ENCODE measurements at places on chromosomes 5 and 9.

DNA sequence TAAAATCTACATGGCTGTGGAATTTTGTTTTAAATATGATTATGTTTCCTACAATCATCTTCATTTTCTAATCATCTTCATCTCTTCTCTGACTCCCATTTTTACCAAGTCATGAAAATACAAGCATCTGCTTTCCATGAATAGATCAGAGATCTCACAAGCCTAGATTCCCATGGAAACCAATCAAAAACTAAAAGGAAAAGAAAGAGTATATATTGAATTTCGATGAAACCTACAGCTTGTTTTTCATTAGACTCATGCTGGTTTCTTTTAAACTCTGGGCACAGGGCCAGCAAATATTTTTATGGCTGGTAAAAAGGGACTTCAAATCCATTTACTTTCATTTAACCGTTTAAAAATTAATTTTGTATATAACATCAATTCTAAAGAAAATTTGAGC is 51.2 kb downstream of the INVS start:
- no peak for DNase-seq

- DNase-seq, result no peak
Observed at GRCh38 chr5:63500242-63500641, 462.0 kb downstream of the HTR1A start.

DNA sequence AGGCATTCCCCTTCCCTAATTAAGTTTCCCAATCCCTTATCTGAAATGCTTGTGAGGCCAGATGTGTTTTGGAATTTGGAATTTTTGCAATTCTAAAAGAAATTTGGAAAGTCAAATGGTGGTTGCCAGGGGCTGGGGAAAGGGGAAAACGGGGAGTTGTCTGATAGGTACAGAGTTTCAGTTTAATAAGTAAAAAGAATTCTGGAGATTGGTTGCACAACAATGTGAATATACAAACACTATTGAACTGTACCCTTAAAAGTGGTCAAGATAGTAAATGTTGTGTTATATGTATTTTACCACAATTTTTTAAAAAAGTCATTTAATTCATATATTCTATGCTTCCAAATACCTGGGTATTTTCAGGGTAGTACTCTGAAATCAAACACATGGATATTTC is 154.5 kb downstream of the ADAMTS12 start:
- no peak for DNase-seq

DNA sequence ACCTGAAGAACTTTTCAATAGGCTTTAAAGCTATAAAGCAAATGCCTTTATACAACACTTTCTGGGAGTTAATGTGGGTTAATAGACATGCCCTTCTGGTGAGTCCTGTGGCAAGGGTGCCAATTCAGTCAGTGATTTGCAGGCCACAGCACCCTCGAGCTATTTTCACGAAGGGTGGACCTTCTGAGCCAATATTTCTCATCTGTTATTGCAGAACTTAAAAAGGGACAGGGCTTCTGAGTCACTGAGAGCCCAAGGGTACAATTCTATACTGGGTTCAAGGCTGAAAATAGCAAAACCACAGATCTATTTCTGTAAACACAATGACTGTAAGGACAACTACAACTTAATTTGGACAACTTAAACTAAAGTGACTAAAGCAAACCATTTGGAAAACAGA is 92.8 kb downstream of the GABRG2 start:
- DNase-seq, result no peak

DNA sequence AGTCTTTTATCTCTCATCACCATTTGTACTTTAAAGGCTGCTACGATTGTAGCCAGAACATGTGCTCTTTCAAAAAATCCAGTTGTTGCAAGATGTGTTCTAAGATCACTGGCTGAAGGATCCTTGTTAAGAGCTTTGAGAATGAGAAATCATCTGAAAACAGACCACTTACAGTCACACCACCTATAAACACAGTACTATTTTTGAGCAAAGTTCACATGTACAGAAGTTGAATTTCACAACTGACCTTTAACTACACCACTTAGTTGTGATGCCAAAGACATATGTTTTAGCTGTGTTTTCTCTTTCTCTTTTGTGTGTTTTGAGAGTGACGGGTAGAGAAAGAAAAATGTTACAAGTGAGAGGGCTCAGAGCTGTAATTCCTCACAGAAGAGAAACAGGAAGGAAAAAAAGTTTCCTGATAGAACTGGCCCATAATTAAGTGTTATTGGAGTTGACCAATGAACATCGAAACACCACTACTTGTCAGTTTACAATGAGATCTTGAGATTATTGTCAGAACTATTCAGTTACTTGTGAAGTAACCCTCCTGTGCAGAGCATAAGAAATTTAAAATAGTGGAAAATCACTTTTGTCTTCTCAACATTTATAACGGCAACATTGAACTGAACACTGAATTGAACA is 245.4 kb downstream of the MLLT3 start:
- no peak for DNase-seq

DNA sequence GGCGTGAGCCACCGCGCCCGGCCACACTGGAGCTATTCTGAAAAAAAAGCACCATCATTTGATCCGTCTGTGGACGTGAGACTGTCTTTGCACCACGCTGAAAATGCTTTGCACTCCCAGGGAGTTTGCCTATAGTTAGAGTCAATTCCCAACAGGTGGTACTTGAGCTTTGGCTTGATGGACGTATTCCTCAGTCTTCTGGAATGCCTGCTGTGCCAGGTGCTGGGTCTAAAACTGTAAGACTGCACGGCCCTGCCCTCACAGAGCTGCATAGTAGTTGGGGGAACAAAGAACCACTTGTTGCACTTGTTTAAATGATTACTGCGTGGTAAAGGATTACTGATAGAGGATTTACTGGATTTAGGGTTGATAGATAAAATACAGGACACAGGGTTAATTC is 3.4 kb upstream of the CCNO start:
- no peak for DNase-seq

DNA sequence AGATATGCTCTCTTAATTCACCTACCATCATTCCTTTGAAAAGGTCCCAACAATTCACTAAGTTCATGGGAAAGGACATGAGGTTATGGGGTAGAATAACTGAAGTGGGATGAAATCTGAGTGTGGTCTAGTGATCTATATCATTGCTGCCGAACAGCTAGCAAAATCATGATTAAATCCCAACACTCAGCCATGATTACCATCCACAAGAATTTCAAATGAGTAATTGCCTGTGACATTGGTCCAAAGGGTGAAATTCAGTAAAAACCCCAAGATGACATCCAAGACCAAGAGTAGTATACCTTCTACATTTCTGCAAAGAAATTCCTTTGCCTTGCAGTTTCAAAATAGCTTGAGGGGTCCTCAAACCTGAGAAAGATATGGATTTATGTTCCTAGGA is 225.6 kb downstream of the SPOCK1 start:
- no peak for DNase-seq

DNA sequence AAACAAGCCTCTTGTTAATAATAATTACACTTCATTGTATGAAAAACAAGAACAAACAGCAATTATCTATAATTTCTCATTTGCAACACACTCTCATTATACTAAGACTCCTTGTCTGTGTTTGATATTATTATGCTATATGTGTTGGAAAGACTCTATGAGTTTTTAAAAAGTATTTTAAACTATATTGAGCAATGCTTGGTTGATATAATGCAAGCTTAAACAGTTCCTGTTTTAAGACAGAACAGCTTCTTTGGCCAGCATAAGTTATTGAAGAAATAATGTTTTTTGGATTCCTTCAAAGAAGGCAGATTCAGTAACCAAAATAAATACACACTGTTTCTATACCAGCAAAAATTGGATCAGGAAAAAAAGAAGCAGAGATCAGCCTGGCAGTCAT is 871.4 kb downstream of the MAT2B start:
- no peak for DNase-seq

- no peak for DNase-seq
Observed at GRCh38 chr9:27880635-27881034, 307.4 kb upstream of the C9orf72 start.

DNA sequence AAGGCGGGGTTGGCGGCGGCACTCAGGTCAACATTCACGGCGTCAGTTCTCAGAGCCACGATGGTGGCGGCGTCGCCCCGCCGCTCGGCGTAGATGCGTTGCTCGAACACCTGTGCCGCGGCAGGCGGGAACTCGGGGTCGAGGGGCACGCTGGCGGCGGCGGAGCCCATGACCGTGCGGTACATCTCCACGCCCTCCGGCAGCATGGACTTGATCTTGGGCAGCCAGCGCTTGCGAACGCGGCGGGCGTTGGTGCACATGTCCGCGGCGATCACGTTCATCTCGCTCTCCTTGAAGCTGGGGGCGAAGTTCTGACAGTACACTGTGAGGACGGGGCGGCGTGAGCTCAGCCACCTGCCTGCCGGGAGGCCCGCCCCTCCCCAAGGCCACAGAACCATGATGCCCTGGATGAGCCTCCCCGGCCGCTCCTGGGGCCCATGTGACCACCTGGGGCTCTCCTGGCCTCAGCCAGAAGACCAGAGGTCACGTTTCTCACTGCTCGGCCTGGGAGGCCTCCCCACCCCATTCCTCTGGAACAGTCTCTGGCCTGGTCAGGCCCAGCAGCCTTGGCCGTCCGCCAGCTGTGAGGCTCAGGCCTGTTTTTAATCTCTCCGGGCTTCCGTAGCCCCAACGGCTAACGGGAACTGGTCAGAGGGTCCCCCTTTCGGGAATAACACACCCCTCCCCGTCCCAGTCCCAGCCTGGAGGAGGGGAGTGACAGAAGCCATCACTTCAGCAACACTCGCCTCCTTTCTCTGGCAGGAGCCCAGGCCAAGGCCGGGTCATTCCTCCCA is 50.7 kb upstream of the UBAC1 start:
- DNase-seq, result no peak

DNA sequence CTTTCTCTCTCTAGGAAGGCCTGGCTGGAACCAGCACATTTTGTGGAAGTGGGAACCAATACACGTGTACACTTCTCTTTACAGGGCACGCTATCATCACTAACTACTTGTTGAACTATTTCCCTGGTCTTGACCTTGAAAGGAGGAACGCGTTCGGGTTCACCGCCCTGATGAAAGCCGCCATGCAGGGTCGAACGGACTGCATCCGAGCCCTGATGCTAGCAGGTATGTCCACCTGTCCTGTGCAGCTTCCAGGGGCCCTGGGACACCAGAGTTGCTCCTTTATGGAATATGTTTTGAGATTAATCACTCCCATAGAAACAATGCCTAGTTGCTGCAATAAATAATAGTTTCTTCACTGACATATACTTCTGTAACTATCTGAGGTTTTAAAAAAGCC is 74.1 kb downstream of the ANKRD33B start:
- DNase-seq, result no peak

- no peak for DNase-seq
Observed at GRCh38 chr9:132481053-132481849, 71.2 kb downstream of the CFAP77 start.

DNA sequence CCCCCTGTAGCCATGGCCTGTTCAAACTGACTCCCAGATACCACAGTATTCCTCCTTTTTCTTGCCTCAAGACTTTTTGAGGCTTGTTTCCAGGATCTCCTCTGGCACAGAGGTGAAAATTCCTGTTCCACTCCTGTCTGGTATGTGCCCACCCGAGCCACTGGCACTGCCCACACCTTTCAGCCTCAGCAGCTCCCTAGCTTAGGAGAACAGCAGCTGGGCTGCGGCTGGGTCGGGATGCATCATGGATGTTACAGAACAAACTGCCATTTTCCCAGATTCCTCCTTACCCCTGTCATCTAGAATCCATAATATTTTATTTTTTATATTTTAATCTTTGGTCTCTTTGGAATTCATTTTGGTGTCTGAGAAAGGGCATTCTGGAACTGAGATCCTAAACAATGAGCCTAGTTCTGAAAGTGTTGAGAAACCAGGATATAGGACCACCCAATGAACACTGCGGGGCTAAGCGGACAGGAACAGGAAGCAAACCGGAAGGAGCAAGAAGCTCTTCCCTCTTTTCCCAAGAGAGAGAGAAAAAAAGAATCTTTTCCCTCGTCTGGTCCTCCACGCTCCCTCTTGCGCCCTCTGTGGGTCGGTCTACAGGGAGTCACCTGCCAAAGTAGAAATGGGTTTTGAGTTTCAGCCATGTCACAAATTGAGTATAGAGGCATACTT is 12.5 kb downstream of the OR2S2 start:
- peak; percentile 19 for DNase-seq

Measured in effector memory CD4-positive, alpha-beta T cell (primary cell).